GM19239 (cell line): ENCODE measurements at places on chromosomes 7 and 10.

DNA sequence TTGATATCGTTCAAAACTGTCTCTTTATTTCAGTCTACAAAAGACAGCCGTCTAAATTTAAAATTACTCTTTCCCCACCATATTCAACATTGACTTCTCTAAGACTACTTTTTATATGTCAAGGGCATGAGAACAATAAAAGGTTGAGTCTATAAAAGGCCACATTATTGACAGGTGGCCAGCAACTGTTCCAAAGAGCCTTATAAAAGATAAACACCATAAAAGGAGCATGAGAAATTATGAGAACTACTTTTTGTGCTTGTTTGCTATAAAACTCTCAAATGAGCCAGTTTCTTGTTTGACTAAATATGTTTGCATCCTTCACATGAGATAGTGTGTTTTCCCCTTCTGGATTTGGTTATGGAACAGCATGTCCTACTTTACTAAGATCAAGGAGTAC is 189.2 kb downstream of the THSD7A start:
- no peak for DNase-seq

GRCh38 chr7:78493401-78493800 is 694.8 kb downstream of the PHTF2 start:
- DNase-seq = no peak

GRCh38 chr7:55140941-55141278 is 122.1 kb downstream of the EGFR start:
- DNase-seq = no peak

GRCh38 chr7:36726311-36726710 is 2.0 kb upstream of the AOAH start:
- DNase-seq = no peak

DNA sequence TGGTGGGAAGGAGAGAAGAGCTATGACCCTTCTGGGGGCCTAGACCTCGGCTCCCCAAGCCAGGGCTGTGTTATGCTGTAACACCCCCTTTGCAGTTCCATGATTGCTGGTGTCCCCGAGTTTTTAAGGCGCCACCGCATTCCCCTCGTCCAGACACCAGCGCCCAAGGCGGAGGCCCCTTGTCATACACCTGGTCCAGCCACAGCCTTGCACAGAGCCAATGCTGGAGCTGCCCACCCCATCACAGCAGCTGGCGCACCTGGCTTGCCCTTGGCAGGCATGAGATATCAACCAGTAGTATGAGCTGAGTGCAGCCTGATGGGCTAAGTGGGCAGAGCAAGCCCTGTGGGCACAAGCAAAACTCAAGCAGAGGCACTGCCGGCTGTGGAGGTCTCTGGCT is 209.4 kb downstream of the SORCS1 start:
- DNase-seq = no peak

DNA sequence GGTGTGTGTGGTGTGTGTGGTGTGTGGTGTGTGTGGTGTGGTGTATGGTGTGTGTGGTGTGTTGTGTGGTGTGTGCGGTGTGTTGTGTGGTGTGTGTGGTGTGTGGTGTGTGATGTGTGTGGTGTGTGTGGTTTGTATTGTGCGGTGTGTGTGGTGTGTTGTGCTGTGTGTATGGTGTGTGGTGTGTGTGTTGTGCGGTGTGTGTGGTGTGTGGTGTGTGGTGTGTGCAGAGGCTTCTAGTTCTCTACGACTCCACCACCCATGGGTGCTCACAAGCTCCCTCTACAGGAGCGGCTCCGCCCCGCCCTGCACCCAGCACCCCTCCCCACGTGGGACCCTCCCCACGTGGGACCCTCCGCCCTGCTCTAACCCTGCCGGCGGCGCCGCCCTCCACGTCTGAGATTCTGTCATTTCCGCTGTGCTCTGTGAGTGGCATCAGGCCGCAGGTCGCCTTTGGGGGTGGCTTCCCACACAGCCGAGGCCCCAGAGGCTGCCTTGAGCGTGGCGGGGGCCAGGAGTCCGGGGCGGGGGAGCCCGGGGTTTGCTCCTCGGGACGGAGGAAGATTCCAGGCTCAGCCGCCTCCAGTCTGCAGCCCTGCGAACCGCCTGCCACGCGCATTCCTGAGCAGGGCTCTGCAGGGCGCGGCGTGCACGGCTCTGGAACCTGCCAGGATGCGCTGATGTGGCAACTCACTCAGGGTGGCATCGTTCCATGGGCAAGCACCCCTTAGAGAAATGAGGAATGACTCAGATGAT is 37.0 kb upstream of the DNAJB6 start:
- DNase-seq = no peak

DNA sequence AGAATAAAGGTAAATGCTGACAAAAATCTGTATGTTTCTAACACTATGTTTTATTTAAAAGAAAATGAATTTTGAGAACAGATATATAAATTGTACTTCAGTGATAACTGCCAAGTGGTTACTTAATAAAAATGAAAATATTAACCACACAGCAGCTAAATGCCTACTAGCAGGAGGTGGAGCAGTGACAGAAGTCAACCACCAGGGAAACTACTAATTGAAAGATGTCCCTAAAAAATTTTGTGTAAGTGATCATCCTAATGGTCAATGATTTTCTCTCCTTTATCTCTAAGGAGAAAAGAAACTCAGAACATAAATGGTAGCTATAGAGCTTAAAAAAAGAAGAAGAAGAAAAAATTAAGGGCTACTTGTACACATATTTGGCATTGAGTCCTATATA is 22.9 kb downstream of the WNT16 start:
- DNase-seq = no peak

GRCh38 chr10:63549810-63550209 is 28.6 kb downstream of the REEP3 start:
- DNase-seq = no peak

- no peak for DNase-seq
Measured at GRCh38 chr7:47046949-47047348, 535.0 kb downstream of the TNS3 start.

GRCh38 chr7:55545496-55545895 is 26.8 kb downstream of the VOPP1 start:
- no peak for DNase-seq

- DNase-seq = peak; percentile 72
Measured at GRCh38 chr10:70363971-70364771, 18.3 kb downstream of the LRRC20 start.

GRCh38 chr10:63365976-63366765 is 99.6 kb downstream of the JMJD1C start:
- DNase-seq = no peak
